Kidney tubule cell (primary cell): ENCODE measurements at places on chromosomes 5 and 9.

- peak; percentile 2 for DNase-seq
Measured at GRCh38 chr5:20353499-20353898, 365.5 kb upstream of the CDH18 start.

GRCh38 chr5:105688227-105688792 lies 1982.4 kb downstream of the EFNA5 start:
- DNase-seq = no peak

- DNase-seq = no peak
Measured at GRCh38 chr5:89293810-89294209, 410.8 kb upstream of the MEF2C start.

DNA sequence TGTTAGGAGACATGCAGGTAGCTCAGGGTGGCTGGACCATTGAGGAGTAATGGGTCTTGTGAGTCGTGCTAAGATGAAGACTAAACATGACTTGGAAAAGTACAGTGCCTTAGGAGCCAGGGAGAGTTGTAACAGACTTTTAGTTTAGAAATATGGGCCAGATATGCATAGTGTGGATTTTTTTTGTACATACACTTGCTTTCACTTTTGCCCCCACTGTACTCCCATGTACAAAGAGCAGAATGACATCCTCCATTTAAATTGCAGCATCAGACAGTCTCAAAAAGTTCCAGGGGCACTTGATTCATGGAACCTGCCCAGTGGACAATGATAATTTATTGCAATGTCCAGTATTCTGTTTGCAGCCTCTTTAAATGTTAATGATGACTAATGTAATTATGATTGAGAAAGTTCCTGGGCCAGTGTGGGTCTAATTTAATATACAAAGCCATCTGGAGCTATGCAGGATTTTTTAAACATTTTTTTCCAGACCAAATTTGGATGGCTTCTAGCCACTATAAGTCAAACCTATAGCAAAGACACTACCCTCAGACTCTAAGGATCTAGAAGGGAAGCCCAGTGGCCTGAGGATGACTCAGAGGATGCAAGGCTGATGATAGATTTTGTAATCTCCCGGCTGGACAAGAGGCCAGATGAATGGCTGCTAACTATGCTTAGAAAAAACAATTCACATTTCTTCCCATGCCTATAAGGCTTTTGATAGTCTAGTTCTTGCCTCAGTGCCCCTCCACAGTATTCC lies 80.1 kb downstream of the TRPC7 start:
- peak; percentile 15 for DNase-seq

DNA sequence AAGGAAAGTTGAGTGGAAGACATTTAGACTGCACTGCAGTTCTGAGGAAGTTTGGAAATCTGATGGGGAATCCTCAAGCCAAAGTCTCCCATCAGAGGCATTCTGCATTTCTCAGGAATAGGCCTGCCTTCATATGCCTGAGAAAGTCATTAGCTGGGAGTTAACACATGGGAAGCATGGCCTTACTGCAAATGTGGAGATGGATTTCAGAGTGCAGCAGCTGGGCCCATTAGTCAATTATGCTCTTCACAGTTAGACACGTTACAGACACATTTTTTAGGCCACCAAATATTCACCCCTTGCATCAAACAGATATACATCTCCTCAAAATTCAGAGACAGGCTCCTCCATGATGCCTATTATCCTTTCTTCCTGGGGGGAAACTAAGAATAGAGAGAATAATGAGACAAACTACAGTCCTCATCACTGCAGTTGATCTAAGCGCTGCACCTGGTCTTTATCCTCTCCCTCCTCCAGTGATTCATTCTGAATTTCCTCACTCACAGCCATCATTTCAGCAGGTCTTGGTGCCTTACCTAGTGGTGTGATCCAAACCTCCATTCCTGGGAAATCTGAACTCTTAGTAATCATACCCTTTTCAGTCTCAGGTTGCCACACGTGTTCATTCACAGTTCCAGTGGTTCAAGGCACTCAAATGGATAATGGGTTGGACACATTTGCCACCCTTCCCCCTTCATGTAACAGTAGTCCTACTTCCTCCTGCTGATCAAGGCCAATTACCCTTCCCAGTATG lies 47.9 kb upstream of the PPP2CA start:
- peak; percentile 79 for DNase-seq

- DNase-seq = no peak
Measured at GRCh38 chr5:161481922-161482321, 64.6 kb downstream of the GABRB2 start.

- DNase-seq = no peak
Measured at GRCh38 chr5:6403416-6403815, 25.1 kb upstream of the MED10 start.

GRCh38 chr5:143244000-143244736 lies 159.3 kb downstream of the NR3C1 start:
- peak; percentile 98 for DNase-seq
